ENCODE measurements at places on chromosomes 4 and X.

GRCh38 chr4:183936047-183936446 is 30.9 kb downstream of the STOX2 start:
- no peak overlapping the region for H3K4me3 ChIP-seq
- no peaks in the 10 kb centered on the region for H3K4me1 ChIP-seq
- H3K27ac ChIP-seq = no peak overlapping the region
- H3K27me3 ChIP-seq = no peaks in the 10 kb centered on the region
- no peaks in the 10 kb centered on the region for H3K36me3 ChIP-seq
- no peak for DNase-seq

GRCh38 chr4:40632080-40632479 is 2.4 kb upstream of the RBM47 start:
- no peak overlapping the region for H3K4me3 ChIP-seq
- H3K27ac ChIP-seq = no peak overlapping the region
- no peak for DNase-seq
- no peaks in the 10 kb centered on the region for H3K36me3 ChIP-seq

DNA sequence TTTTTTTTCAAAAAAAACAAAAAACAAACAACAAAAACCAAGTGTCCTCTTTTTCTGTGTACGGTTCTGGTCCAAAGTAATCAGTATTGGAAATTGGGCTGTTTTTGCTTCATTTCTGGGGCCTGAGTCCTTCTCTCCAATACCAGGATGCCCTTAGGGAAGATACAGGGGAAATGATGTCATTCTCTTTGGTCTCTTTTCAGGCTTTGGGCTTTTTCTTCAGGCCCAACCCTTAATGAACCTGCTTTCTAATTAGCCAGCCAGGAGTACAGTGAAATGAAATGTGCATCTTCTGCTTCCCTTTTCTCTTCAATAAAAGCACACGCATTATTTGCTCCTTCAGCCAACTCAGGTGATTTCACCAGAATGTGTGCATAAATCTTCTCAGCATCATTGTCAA is 52.6 kb upstream of the RBPJ start:
- H3K27me3 ChIP-seq = no peaks in the 10 kb centered on the region
- no peak overlapping the region for H3K4me3 ChIP-seq
- H3K4me1 ChIP-seq = no peaks in the 10 kb centered on the region
- H3K27ac ChIP-seq = no peak overlapping the region
- no peaks in the 10 kb centered on the region for H3K36me3 ChIP-seq
- no peak for DNase-seq

DNA sequence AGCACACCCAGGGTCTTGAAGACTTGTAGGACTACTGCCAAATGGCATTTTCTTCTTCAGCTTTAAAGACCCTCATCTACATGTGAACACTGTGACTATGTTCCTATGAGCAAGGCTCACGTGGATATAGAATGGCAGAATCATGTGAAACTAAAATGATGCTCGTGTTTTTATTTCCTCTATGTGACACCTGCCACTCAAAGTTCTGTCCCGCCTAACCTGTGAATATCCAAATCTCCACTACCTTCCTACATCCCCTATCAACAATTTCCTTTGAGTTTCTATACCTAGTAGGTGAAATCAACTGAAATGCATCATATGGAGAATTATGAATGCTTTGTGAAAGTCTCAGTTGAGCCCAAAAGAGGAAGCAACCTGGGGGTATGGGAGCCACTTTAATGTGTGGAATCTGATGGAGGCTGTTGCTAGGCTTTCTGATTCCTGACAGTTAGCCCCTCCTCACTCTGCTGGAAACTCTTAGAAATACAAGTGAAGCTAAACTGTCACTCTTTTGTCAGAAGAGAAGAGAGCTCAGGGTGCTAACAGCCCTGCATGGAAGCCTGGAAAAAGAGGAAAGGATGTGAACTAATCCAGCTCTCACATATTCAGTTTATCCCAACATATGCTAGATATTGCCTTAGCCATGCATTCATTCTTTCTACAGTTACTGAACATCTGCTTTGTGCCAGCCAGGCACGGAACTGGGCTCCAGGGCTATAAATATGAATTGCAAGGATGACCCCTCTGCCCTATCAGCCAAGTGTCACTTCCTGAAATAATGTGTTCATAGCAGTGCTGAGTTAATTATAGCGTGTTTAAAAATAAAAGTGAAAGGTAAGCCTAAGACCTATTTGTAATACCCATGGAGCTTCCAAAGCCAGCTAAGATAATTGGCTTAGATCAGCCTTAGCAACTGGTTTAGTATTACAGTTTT is 11.0 kb downstream of the LHFPL1 start:
- DNase-seq = no peak
- no peak overlapping the region for H3K4me3 ChIP-seq
- no peak overlapping the region for H3K27ac ChIP-seq
- no peaks in the 10 kb centered on the region for H3K4me1 ChIP-seq
- no peaks in the 10 kb centered on the region for H3K27me3 ChIP-seq
- no peaks in the 10 kb centered on the region for H3K36me3 ChIP-seq

- H3K4me1 ChIP-seq = no peaks in the 10 kb centered on the region
- H3K27ac ChIP-seq = no peak overlapping the region
- H3K27me3 ChIP-seq = no peaks in the 10 kb centered on the region
- H3K36me3 ChIP-seq = no peaks in the 10 kb centered on the region
- no peak overlapping the region for H3K4me3 ChIP-seq
These were observed 441.1 kb downstream of the KCNIP4 start for GRCh38 chr4:21507439-21507838.

DNA sequence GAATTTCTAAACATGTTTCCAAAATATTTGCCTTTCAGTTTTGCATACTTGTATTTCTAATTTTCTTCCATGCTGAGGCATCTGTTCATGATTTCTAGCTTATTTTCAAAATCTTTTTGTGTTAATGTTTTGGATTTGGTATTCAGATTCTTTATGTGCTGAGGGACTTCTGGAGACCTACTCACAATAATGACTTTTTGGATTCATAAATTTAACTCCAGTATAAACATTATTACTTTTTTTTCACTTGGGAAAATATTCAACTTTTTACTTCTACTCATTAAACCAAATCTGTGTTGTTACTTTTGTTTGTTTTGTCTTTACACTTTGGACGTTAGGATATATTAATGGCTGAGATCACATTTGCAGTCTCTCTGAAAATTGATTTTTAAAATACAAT is 183.7 kb downstream of the TENM3 start:
- DNase-seq = no peak
- H3K4me3 ChIP-seq = no peak overlapping the region
- H3K27ac ChIP-seq = no peak overlapping the region

- H3K36me3 ChIP-seq = no peaks in the 10 kb centered on the region
- no peaks in the 10 kb centered on the region for H3K27me3 ChIP-seq
- no peak for DNase-seq
- no peaks in the 10 kb centered on the region for H3K4me1 ChIP-seq
These were observed 163.4 kb downstream of the BANK1 start for GRCh38 chr4:101953949-101954348.

- peaks cover 7% of the 10 kb centered on the region for H3K4me1 ChIP-seq
- H3K4me3 ChIP-seq = no peak overlapping the region
- no peaks in the 10 kb centered on the region for H3K27me3 ChIP-seq
- peak; percentile 75 for DNase-seq
- no peaks in the 10 kb centered on the region for H3K36me3 ChIP-seq
These were observed 155.8 kb downstream of the PPP3CA start for GRCh38 chr4:101191302-101192098.

- H3K36me3 ChIP-seq = no peaks in the 10 kb centered on the region
- no peak overlapping the region for H3K4me3 ChIP-seq
- H3K27ac ChIP-seq = no peak overlapping the region
- no peaks in the 10 kb centered on the region for H3K27me3 ChIP-seq
- H3K4me1 ChIP-seq = no peaks in the 10 kb centered on the region
These were observed 162.3 kb upstream of the MAMLD1 start for GRCh38 chrX:150200820-150201287.

GRCh38 chr4:179536694-179537093 is 2094.5 kb upstream of the AGA start:
- no peaks in the 10 kb centered on the region for H3K4me1 ChIP-seq
- H3K27ac ChIP-seq = no peak overlapping the region
- H3K4me3 ChIP-seq = no peak overlapping the region
- DNase-seq = no peak
- H3K36me3 ChIP-seq = no peaks in the 10 kb centered on the region

DNA sequence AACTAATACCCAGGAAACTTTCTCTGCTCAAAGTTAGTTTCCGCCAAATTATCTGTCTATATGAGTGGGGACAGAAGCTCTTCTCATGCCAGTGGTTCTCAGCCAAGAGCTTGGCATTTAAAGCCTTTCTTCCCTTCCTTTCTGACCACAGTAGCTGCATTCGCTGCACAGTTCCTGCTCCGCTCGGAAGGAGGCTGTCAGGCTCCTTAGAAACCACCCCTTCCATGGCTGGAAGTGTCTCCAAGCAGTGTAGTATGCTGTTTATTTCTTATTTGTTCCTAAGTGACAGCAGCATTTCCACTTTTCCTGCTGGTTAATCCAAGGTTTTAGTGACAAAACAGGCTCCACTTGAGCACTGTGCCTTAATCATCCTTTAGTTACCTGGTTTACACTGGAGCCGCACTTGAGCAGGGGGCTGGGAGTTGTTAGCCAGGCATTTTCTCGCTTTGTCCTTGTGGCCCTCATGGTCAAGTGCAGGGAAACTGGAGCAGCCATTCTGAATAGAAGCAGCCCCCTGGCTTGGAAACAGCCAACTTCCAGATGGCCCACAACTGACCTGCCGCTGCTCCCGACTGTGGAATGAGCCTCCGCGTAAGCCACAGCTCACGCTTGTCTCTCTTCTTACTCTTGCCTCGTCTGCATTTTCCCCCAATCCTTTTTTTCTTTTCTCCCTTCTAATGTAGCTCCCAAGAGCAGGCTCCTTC is 739.4 kb upstream of the TENM3 start:
- no peak for DNase-seq
- no peaks in the 10 kb centered on the region for H3K36me3 ChIP-seq
- no peak overlapping the region for H3K4me3 ChIP-seq
- H3K27ac ChIP-seq = no peak overlapping the region

GRCh38 chr4:14908635-14909034 is 93.6 kb upstream of the CPEB2 start:
- H3K36me3 ChIP-seq = no peaks in the 10 kb centered on the region
- H3K27me3 ChIP-seq = no peaks in the 10 kb centered on the region
